ENCODE measurements at places on chromosomes 1 and 21.

GRCh38 chr1:245874942-245875580, 632.0 kb downstream of the SMYD3 start:
- peak; percentile 75 for DNase-seq

- DNase-seq = no peak
Observed at GRCh38 chr1:234957330-234958065, 171.1 kb downstream of the TOMM20 start.

GRCh38 chr1:6099787-6100765, 54.4 kb downstream of the KCNAB2 start:
- DNase-seq = peak; percentile 63

GRCh38 chr1:66371233-66372005, 162.5 kb upstream of the SGIP1 start:
- DNase-seq = no peak

- no peak for DNase-seq
Observed at GRCh38 chr1:48051466-48052126, 54.4 kb upstream of the TRABD2B start.

- DNase-seq = no peak
Observed at GRCh38 chr1:33762109-33762830, 101.6 kb upstream of the HMGB4 start.

DNA sequence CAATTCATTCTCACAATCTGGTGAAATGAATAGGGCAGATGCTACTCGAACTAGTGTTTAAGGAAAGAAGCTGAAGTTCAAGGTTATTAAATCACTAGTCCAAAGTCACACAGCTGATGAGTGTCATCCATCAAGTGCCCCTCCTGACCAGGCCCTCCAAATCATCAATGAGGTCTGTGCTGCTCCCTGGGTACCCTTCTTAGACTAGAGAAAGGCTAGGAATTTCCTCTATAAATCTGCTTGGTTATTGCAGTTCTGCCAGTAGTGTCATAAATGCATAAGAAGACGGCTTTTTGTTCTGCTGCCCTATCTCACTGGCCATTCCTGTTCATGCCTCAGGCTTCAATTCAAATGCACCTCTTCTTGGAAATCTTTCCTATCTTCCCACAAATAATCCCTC, 5.5 kb upstream of the KRTAP21-1 start:
- no peak for DNase-seq

DNA sequence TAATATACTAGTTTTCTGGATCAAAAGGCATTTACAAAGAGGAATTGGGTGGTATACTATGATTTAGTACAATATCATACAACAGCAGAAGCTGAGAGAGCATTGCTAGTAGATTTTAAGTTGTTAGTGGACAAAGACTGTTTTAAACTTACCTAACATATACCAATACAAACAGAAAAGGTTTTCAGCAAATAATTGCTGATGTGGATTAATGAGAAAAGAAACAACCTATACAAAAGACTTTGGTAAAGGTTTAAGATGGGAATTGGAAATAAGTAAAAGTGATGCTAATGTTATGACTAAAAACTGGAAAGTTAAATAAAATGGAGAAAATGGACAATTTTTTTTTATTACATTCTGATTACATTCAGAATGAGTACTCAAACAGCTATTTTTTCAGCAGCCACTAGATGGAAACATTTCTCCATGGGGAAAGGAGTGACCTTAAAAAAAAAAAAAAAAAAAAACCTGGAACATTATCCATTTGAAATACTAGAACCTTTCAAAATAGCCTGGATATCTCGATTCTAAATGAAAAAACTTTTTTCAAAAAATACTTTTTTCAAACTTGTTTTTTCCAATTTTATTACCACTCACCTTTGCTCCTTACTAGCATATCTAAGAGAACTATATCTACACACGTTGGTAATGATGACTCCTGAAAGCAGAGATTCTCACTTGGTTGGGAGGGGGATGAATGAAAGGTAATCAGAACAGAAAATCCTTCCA, 55.4 kb downstream of the EPRS1 start:
- no peak for DNase-seq

GRCh38 chr1:231606712-231607111, 19.9 kb upstream of the DISC1 start:
- DNase-seq = no peak

- no peak for DNase-seq
Observed at GRCh38 chr21:32299695-32300094, 1.0 kb downstream of the MRAP start.

- DNase-seq = no peak
Observed at GRCh38 chr1:116345843-116346242, 27.2 kb upstream of the ATP1A1 start.

DNA sequence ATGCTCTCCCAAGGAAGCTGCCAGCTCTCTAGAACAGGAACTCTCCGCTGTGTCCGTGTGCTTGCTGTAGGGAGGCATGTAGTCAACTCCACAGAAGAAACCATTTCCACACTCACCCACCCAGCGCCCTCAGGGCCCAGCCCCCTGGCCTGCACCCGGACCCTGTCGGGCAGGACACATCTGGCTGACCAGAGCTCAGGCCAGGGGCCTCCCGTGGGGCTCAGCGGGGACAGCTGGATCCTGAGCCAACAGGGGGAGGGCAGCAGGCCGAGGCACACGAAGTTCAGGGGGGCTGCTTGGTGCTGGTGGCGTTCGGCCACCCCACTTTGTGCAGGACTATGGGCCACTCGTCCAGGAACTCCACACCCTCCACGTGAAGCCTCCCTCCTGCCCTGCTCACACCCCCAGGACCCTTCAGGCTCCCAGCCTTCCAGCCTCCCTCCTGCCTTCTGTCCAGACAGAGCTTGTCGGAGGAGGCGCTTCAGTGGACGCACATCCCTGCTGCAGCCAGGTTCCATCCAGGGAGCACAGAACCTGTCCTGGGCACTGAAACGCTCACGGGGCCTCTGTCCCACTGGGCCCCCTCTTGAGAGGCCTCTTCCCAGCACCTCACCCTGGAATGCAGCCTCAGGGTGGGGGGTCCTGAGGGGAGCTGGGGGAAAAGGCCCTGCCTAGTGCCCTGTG, 15.0 kb upstream of the FAAP20 start:
- peak; percentile 65 for DNase-seq

DNA sequence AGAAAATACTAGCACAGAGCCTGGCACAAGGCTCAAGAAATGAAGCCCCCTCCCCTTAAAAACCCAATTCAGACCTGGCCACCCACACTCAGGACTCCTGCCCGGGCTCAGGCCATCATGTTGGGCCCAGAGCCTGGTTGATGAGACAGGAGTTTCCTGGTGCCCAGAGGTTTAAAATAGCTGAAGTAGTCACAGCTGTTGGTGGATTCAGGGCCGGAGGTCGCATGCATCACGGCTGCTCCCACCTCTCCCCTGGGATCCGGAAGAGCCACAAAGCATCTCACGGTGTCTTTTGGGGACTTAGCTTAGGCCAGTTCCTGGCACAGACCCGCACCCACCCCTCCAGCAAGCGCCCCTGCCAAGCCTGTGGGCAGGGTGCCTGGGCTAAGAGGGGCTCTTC, 2.6 kb upstream of the PADI2 start:
- DNase-seq = no peak

DNA sequence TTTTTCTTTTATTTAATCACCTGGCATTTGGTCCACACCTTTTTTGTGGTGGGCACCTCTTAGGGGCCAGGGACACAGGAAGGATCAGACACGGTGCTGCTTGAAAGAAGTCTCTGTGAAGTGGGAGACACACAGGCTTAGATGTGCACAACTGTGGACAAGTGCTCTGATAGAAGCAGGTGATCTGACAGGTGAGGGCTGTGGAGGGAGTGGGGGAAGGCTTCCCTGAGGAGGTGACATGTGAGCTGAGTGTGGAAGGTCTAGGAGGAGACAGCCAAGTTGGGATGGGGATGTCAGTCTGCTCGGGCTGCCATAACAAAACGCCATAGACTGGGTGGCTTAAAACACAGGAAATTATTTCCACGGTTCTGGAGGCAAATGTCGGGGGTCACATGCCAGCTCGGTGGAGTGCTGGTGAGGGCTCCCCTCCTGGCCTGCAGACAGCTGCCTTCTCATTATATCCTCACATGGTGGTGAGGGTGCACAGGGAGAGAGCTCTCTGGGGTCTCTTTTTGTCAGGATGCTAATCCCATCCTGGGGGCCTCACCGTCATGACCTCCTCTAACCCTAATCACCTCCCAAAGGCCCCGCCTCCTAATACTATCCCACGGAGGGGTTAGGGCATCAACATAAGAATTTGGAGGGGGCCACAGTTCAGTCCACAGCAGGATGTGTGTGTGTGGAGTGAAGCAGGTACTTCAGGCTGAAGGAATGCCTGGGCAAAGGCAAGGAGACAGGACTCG, 5.2 kb upstream of the KIAA1614 start:
- DNase-seq = no peak

GRCh38 chr21:42124826-42125570, 53.9 kb downstream of the UMODL1 start:
- no peak for DNase-seq

DNA sequence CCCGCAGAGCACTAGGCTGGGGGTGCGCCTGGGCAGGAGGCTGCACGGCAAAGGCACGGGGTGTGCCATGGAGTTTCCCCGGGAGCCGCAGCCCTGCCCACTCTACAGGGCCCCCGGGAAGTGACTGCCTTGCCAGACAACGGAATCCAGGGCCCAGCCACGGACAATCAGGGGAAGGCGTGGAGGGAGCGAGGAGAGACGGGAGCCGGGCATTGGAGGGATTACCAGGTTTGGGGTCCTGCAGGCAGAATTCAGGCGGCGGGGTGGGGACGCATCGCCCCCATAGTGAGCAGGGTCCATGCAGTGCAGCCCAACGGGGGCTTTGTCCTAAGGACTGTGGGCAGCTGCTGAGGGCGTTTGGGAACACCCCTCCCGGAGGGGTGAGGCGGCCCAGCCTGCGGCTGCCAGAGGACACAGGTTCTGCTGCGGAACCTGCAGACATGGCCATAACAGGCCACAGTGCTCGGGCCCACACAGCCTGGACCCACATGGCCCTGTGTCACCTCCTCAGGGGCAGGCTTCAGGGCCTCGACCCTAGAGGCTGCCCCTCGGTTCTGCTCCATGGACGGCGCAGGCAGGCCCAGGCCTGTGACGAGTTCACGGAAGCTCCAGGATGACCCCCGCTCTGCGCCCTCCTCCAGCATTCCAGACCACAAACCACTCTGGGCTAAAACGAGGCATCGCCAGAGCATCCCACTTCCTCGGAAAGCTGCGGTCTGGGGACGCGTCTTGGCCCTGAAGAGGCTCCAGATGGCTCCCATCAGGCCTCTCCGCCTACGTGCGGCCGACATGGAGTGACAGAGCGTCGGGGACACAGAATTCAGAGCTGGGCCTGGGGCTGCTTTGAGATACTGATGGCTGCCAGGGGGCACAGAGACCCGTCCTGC, 54.5 kb downstream of the COL6A1 start:
- peak; percentile 59 for DNase-seq

GRCh38 chr1:44786138-44786840, 1.7 kb downstream of the BEST4 start:
- peak; percentile 89 for DNase-seq

GRCh38 chr1:42259739-42260064, 75.3 kb downstream of the FOXJ3 start:
- DNase-seq = no peak

GRCh38 chr1:89581859-89582258, 51.1 kb upstream of the LRRC8C start:
- no peak for DNase-seq

DNA sequence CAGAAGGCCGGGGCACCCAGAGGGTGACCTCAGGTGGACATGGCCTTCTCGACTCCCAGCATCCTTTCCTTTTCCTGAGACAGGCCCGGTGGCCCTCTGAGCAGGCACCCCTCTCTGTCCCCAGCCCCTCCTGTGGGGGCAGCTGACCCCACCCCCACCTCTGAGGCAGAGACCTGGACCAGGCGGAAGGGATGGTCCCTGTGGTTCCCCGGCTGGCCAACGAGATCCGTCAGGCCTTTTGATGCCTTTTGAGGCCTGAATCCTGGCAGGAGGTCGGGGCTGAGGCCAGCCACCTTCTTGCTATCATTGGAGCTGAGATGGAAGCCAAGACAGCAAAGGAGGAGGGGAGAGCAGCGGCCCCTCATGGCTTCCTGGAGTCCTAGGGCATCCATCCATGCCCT, 50.2 kb upstream of the ACTRT2 start:
- peak; percentile 55 for DNase-seq

- no peak for DNase-seq
Observed at GRCh38 chr21:46317710-46318463, 5.8 kb downstream of the C21orf58 start.

DNA sequence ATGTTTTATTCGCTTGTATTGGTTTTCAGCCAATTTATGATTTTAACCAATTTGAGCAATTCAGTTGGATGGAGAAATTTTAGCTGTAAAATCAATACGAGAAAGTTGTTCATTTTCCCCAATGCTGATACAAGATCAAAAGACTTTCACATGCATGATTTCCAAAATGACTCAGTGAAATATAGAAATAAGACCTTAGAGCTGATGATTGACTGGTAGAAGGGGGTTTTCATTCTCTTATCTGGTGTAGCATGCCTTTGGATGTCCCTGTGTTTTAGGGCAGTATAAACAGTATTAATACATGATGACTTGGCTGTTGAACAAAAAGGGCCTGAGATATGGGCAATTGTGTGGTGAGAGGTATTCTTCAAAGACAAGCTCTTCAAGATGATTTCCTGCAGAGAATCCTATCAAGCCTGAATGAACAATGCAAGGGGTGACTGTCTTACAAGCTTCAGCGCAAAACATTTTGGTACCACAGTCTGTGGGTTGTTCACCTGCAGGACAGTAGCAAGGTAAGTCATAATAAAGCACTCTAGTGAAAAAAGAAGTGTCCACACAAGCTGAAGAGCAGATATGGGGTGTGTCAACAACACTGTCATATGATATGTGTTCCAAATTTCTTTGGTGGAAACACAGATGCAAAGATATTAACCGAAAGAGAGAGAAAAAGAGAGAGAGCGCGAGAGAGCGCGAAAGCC, 156.2 kb downstream of the TNFSF18 start:
- DNase-seq = no peak

- DNase-seq = no peak
Observed at GRCh38 chr1:157004806-157005205, 40.7 kb downstream of the ARHGEF11 start.

- no peak for DNase-seq
Observed at GRCh38 chr1:71908303-71908702, 374.0 kb downstream of the NEGR1 start.

- DNase-seq = no peak
Observed at GRCh38 chr1:208289716-208290115, 45.5 kb upstream of the PLXNA2 start.

GRCh38 chr1:173744651-173745050, 29.9 kb downstream of the KLHL20 start:
- no peak for DNase-seq
